Esophagus mucosa (tissue), 1 donor: ENCODE measurements at places on chromosomes 7 and 10.

DNA sequence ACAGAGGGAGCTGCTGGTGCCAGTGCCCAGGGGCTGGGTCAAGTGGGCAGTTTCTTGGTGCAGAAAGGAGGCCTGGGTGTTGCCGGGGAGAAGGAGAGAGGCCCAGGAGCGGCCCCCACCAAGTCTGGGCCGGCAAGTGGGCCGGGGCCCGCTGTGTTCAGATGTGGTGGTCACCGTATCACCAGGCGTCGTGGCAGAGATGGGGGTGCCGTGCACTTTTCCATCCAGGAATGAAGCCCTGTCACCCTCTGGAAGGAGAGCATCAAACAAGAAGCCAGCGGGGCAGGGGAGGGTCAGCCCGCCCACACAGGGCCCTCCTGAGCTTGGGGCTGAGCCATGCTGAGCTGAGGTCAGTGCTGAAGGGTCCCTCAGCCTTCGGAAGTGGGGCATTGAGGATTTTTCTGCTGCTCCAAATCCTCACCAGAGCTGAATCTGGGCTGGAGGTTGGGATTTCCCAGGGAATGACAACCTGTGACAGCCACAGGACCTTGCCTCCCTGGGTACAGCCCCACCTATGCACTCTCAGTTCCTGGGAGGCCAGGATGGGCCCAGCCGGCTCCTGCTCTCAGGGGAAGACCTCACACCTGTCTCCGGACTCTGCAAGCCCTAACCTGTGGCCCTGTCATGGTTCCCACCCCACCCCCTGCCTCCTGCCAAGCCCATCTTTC, 27.9 kb upstream of the INPP5A start:
- peak; percentile 14 for ATAC-seq

DNA sequence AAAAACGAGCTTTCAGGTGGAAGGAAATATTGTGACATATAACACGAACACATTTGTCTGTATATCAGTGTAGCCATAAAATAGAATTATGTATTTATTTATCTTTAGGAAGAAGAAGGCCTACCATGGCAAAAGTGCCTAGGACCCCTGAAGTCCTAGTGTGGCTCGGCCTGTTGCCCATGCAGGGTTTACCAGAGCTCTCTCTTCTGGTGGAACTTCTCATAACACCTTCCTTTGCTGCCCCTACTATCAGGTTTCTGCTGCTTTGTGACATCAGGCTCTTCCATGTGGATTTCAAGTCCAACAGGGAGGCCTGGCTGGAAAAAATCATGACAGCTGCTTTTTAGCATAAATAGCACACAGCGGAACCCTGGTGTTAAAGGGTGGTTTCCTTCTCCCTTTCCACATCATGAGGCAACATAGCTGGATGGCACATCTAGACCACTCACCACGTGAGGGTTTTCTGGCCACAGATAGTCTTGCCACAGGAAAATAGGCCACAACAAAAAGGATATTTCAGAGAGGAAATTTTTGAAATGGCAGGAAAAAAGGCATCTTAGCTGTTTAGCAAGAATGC, 44.8 kb upstream of the ADO start:
- ATAC-seq: no peak

DNA sequence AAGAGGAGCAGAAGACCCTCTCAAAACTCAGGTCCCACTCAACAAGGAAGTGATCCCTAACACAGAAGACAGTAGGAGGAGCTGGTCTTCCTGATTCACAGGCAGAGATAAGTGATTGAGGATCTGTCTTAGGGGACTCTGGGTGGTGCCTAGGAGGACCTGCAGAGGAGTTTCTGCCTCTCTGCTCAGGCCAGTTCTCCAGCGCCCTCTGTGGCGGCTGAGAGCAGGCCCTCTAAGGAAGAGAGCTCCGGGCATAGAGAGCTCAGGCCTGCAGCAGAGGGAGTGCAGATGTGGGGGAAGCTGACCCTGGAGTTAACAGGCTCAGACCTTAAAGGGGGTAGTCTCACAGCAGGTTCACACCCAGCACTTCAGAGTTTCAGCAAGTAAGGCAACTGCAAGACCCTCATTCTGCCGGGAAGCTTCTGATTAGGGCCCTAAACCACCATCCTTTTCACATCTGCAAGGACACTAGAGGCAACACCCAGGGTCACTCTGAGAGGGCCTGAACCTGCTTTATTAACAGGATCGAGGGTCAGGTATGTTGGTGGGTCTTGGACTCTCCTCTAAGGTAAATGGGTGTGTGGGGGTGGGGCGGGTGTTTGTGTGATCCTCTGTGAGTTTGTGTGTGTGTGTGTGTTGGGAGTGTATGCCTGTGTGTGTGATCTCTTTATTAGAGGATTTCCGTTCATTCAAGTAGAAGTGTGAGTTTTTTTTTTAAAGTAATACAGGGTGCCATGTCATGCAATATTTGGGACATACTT, 57.6 kb upstream of the TARP start:
- no peak for ATAC-seq

DNA sequence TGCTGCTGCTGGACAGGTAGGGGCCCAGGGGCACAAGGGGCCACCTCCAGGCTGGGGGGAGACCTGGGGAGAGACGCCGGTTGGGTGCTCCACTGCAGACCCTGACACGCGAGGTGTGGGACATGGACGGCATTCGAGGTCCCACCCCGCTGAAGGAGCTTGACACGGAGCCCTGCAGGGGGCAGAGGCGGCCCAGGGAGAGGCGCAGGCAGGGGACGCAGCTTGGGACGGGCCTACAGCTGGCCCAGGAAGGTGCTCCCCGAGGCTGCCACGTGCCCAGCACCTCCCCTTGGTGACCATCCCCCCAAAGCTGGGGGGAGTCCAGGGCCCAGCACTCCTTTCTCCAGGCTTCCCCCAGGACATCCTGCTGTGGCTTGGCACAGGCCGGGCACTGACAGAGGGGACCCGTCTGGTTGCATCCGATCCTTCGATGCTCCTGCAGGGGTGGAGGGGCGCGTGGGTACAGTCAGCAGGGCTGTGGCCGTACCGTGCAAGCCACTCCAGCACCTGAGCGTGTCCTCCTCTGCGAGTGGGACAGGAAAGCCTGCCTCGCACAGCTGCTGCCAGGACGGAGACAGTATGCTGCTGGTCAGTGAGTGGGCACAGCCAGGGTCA, 174.4 kb downstream of the ELFN1 start:
- no peak for ATAC-seq

DNA sequence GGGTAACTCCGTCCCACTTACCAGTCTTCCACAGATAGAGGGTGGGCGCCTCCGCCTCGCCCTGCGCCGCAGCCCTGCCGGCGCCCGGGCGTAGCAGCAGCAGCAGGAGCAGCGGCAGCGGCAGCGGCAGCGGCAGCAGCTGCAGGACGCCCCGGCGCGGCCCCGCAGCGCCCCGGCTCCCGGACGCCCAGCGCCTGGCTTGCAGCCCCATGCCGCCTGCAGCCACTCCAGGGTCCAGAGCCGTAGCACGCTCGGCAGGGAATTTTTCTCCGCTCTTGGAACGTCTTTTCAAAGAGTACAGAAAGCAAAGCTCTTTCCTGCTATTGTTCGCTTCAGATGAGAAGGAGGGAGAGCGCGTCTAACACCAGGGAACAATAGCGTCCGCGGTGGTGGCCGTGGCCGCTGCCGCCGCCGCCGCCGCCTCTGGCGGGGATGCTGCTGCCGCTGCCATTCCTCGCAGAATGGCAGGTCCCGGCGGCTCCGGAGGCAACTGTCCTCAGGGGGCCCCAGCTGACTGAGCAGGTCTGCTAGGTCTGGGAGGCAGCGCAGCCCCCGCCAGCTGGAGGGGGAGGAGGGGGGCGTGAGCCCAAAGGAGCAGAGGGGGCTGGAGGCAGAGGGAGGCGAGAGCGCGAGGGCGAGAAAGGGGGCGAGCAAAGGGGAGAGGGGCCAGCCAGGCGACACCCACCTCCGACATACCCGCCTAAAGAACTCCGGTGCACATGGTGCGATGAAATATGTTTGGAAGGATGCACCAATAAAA, at the start of gene THSD7A:
Gene THSD7A, minus strand, starts transcription at position 463 of the 760 bp plus-strand sequence. Its CDS starts 252 bp downstream, at position 211.
- peak; percentile 33 for ATAC-seq

DNA sequence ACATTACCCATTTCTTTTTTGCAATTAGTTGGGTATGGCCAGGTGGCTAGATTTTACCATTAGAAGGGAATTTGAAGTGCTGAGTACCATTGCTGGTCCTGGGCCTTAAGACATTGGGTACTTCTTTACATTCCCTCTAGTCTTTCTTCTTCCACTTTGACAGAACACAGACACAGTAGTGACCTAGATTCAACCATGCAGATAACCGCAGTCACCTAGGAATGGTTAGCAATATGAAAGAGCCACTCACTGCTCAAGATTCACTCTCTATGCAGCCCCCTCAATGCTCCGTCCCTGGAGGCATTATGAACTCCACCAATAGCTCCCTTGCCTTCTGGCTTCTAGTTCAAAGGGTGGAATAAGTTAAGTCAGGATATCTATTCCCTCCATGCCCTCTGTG, 16.2 kb upstream of the PON1 start:
- no peak for ATAC-seq

DNA sequence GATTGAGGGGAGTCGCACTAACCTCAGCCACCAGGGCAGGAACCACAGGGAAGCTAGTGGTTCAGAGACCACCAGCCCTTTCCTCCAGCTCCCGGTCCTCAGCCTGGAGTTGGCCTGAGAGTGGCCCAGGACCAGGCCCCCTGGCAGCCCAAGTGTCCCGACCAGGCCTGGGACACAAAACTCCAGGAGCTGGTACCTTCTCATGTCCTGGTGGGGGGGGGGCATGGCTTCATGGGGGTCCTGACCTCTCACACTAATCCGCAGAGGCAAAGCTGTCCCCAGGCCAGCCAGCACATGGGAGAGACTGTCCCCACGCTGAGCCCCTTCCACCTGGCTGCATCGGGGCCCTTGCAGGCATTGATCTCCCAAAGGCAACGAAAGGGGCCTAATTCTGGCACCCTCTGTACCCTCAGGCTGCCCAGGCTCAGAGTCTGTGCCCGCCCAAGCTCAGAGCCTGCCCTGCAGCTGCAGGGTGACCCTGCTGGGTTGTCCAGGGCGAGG, 28.2 kb downstream of the GPRIN2 start:
- no peak for ATAC-seq

- ATAC-seq: peak; percentile 65
Measured at GRCh38 chr7:120794106-120794729, 63.7 kb downstream of the TSPAN12 start.

DNA sequence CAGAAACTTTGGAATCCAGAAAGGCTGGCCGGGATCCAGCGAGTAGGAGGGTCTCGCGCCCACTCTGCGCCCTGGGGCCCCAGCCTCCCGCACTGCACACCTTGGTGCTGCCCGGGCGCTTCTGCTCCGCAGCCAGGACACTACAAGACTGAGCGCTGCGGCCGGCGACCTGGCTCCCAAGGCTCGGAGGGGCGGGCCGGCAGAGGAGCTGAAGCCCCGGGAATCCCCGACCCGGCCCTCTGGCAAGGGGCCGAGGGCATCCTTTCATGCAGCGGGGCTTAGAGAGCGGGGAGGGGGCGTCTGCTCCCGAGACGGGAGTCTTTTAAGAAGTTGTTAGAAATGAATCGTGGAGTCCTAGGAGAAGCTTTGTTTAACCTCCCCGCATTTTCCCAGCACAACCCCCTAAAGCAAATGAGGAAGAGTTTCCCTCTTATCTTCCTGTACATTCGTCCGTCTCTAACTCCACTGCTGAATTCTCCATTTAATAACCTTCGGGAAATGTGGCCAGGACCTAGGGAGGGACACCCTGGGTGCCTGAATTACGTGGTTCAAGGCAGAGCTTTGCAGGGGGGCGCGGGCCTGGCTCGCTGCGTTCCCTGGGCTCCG, 1.1 kb downstream of the VWC2 start:
- peak; percentile 21 for ATAC-seq

DNA sequence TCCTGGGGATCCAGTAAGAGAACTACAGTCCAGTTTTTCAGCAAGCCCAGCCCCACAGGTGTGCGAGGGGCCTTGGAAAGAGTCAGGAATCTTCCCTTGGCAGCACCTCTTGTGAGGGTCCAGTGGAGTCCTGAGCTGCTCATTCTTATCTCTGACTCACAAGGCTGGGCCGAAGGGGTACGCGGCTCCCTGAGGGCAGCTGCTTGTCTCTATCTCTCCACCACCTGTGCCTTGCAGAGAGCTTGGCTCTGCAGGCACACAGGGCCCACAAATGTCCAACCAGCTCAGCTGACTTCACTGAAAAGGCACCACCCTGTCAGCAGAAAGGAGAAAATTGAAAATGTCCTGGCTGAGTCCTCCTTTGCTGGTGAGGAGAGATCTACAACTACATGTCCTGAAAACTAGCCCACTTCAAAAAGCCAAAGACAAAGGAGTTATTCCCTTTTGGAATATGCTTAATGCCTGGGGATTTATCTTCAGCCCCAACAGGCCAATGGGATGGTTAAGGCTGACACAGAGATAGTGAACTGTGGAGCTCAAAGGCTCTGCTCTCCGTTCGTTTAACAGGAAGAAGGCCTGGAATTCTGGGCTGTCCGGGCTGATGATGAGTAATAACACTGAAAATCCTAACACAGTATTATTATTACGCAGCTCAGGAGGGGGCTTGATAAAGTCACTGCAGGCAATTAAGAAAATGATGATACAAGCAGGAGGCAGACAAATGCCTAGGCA, 23.4 kb downstream of the UROS start:
- ATAC-seq: no peak

GRCh38 chr10:96850825-96851224, 18.7 kb downstream of the LCOR start:
- ATAC-seq: no peak

DNA sequence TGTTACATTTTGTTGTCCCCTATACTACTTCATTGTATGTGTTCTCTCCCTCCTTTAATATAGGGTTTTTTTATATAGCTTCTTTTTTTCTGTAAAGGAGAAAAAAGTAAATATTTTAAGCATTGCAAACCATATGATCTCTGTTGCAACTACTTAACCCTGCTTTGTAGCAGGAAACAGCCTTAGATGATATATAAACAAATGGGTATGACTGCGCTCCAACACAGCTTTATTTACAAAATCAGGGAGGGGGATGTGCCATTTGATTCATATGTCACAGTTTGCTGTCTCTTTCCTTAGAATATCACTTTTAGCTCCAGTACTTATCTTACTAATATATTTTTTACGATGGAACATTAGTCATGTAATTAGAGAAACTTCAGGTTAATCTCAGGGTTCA, 155.2 kb upstream of the GNAI1 start:
- no peak for ATAC-seq

DNA sequence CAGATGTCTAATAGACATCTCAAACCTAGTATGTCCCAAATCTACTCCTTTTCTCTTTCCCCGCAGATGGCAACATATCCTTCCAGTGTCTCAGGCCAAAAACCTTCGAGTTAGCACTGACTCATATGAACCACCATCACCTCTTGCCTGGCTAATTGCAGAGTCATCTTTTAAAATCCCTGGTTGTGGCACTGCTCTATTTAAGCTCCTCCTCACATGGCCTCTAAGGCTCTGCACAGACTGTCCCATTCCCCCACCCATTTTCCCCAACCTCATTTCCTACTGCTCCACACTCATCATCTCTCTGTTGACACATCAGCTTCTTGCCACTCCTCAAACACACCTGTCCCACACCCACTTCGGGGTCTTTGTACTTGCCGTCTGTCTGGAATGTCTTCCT, 16.8 kb upstream of the HBP1 start:
- peak; percentile 45 for ATAC-seq
